ENCODE measurements at places on chromosomes 7 and 10. TPM values are rescaled to one million over a fixed set of nuclear protein-coding genes. Genes with fewer than 3 reads are reported as not detected.

GRCh38 chr10:114094795-114095194, 51.1 kb downstream of the ADRB1 start:
- DNase-seq = no peak
- peaks cover 57% of the 10 kb centered on the region for H3K4me1 ChIP-seq
- H3K36me3 ChIP-seq = no peaks in the 10 kb centered on the region
- H3K27ac ChIP-seq = no peak overlapping the region
- H3K27me3 ChIP-seq = peaks cover under 1% of the 10 kb centered on the region

TBXAS1 gene
- 5.4 TPM for polyA plus RNA-seq

- no peak overlapping the region for H3K4me3 ChIP-seq
- H3K4me1 ChIP-seq = peaks cover 5% of the 10 kb centered on the region
- H3K27me3 ChIP-seq = no peaks in the 10 kb centered on the region
- DNase-seq = no peak
Observed at GRCh38 chr10:102778781-102779180, 35.0 kb downstream of the WBP1L start.

DNA sequence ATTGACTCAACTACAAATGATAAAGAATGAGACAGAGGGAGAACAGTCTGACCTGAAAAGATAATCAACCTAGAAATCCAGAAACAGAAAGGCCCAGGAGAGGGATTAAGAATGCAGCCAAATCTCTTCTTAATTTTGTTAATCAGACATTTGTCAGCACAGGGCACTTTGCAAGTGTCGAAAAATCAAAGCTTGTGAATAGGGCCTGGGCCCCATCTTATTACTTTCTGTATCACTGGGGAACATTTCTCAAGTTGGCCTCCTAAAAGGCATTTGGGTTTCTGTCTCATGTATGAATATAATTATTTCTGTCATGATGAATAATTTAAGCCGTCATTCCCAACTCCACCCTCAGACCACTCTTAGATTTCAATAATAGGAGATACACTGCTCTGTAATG, 308.4 kb upstream of the PRKCQ start:
- no peak overlapping the region for H3K4me3 ChIP-seq
- H3K27me3 ChIP-seq = no peaks in the 10 kb centered on the region
- H3K27ac ChIP-seq = no peak overlapping the region

- H3K4me1 ChIP-seq = no peaks in the 10 kb centered on the region
- no peaks in the 10 kb centered on the region for H3K36me3 ChIP-seq
- no peaks in the 10 kb centered on the region for H3K27me3 ChIP-seq
- H3K27ac ChIP-seq = no peak overlapping the region
- no peak overlapping the region for H3K4me3 ChIP-seq
Observed at GRCh38 chr10:51770709-51771108, 71.3 kb upstream of the CSTF2T start.
